ENCODE measurements at places on chromosomes 2 and 18.
A peak's percentile ranks its signal among the peaks of the same experiment; 100 is the strongest.

DNA sequence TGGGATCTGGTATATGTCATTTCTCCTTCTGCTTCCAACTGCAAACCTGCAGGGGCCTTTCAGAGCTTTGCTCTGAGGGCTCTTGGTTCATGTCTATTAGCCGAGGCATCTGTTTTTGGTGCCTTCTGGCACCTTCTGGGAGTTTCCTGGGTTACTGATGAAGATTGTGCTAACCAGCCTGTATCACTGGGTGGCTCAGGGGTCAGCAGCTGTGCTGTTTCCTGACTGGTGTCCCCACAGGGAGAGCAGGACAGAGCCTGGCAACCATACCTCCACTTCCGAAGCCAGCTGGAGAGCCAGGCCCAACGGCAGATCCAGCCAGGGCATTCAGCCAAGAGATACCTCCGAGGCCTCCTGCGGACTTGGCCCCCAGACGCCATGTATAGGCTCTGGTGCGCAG, 17.5 kb downstream of the KIAA2012 start:
- no peak for DNase-seq

GRCh38 chr2:157291018-157291417, 33.5 kb downstream of the GALNT5 start:
- DNase-seq: no peak

- DNase-seq: no peak
These were observed 52.3 kb upstream of the ROCK2 start for GRCh38 chr2:11396467-11397445.

- DNase-seq: no peak
These were observed 223.5 kb downstream of the EIPR1 start for GRCh38 chr2:3154146-3154545.

- DNase-seq: no peak
These were observed 111.3 kb upstream of the SLC14A2 start for GRCh38 chr18:45503990-45504389.

GRCh38 chr2:157504623-157505022, 60.7 kb upstream of the CYTIP start:
- no peak for DNase-seq

GRCh38 chr2:844715-845114, 105.9 kb upstream of the SNTG2 start:
- no peak for DNase-seq

DNA sequence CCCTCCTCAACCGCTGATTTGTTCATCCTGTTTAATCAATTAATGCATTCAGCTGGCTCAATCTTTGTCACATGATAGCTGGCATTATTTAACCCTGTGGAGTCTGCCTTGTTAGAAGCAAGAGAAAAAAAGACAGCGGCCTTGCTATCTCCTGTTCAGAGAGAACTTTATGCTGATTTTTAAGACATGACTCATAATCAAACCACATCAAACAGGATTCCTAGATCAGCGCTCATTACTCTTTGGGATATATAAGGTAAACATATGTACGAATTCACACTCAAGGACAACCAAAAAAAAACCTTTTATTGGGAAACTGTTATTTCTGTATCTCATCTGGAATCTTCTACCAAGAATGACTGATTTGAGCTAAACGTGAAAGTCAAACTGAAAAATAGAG, 195.1 kb downstream of the C1D start:
- DNase-seq: no peak

GRCh38 chr18:31574359-31574758, 17.3 kb upstream of the TTR start:
- DNase-seq: no peak

DNA sequence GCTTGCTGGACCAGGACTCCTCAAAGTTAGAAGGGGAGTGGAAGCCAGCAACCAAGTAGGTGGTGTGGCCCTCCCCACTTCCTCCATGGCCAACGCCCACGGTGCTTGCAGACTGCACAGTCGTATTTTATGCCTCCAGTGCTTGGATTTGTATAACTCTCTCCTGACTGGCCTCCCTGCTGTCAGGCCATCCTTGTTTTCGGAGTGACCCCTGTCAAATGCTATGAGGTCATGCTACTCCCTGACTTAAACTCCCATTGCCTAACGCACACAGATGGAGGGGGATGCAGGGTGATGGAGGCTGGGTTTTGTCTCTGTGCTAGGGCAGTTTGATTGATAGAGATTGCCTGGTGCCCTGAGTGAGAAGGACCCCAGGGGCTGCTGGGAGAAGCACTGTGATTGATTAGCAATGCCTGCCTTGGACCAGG, 36.1 kb downstream of the GLI2 start:
- DNase-seq: no peak

DNA sequence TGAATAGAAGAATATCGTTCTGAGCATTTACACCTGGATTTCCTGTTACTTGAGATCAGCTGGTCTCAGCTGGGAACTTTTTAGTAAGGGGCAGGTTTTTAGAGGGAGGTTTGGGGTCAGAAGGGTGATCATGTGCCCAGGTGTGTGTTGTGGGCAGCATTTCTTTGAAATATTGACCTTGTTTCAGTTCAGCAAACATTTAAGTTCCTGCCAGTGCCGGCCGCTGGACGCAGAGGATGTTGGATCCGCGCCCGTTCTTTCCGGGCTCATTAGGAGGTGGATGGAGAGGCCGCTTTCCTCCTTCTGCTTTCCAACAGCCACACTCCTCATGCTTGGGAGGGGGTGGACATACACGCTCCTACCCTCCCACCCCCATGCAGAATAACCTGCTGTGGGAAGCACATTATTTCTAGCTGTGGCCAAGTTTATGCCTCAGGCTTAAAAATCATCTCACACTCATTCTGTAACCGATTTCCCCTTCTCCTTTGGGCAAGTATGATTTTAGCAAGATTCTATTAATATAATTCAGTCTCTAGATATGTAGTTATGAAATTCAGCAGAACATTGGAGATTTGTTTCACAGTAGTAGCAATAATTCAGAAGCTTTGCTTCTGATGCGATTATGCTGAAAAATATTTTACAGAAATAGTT, 131.4 kb downstream of the ZNF236 start:
- DNase-seq: no peak

DNA sequence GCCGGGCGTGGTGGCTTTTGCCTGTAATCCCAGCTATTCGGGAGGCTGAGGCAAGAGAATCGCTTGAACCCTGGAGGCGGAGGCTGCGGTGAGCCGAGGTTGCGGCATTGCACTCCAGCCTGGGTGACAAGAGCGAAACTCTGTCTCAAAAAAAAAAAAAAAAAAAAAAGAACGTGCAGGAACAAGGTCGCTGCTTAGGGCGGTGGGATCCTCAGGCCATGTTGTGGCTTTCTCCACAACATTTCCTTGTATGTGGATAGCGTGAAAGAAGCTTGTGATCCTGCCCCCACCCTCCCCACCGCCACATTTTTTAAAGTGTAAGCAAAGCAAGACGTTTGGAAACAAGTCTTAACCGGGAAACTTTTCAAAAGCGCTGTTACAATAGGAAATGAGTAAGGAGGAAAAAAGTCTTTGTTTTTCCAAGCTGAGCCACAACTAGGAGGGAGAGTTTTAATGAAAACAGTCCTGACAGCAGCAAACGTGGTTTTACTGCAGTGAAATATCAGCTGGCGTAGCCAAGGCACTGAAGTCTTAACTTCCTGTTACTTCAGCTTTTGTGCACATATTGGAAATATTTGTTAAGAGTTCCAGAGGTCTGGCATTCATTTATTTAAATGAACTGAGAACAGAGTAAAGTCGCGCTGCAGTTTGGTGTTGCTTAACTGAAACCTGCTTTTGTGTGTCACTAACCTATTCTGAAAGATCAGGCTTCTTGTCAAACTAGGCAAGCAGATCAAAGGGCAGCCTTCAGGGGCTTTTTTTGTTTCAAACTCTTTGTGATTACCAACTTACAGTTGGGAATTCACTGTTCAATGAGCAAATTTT, 3.8 kb downstream of the TGIF1 start:
- no peak for DNase-seq

DNA sequence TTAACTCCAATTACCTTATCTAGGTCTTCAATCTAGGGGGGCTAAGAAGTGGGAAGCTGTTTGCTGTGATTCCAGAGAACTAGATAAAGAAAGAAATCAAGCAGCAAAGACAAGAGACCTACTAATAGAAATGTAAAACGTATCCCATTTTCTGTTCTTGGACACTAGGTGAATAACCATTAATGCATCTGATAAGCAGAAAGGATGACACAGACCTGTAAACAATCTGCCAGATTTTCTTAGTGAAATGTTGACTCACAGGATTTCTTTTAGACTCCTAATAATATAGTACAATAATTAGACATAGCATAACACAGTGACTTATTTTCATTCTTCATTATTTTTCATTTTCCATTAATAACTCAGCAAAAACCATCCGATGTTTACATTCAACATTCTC, 1.3 kb downstream of the WDR35 start:
- no peak for DNase-seq

DNA sequence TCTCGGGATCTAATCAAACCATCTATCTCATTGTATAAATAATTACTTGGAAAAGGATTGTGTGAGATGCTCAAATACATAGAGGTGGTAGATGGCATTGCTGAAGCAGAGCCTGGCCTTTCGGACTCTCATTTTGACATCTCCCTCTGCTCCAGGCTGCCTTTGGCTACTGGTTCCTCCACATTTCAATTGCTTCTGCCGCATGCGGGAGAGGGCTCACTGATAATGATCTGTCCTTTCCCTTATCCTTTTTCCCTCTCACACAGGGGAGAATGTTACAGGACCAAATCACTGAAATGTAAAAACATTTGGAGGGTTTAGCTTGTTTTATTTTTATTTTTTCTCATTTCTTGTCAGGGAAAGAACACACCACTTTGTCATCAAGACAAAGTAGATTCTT, 380.6 kb upstream of the UBE2E3 start:
- no peak for DNase-seq

- DNase-seq: peak; percentile 69
These were observed 7.4 kb downstream of the COPS9 start for GRCh38 chr2:240128608-240129145.
